ENCODE measurements at places on chromosomes 4 and X. TPM values are rescaled to one million over a fixed set of nuclear protein-coding genes. Genes with fewer than 3 reads are reported as not detected.

Gene CDX4
- not detected for total RNA-seq

GRCh38 chrX:97230948-97231347 lies 347.2 kb downstream of the RPA4 start:
- DNase-seq = no peak

- DNase-seq = no peak
These were observed 108.3 kb downstream of the JADE1 start for GRCh38 chr4:128917781-128918180.

DNA sequence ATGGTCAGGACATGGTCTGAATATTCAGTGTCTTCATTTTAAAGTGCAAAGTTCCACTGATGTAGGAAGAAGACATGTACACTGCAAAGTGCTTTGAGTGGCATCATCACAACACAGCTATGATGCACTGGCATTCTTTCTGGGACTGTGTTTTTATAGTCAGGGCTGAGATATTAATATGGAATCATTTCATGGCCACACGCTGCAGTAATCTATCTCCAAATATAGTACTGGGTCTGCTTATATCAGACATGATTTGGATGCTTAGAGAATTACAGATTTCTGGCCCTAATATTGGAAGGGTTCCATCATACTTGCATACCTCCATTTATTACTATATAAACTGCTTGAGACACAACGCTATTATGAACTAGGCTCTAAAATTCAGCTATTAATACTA lies 1170.9 kb downstream of the NLGN4X start:
- no peak for DNase-seq

DNA sequence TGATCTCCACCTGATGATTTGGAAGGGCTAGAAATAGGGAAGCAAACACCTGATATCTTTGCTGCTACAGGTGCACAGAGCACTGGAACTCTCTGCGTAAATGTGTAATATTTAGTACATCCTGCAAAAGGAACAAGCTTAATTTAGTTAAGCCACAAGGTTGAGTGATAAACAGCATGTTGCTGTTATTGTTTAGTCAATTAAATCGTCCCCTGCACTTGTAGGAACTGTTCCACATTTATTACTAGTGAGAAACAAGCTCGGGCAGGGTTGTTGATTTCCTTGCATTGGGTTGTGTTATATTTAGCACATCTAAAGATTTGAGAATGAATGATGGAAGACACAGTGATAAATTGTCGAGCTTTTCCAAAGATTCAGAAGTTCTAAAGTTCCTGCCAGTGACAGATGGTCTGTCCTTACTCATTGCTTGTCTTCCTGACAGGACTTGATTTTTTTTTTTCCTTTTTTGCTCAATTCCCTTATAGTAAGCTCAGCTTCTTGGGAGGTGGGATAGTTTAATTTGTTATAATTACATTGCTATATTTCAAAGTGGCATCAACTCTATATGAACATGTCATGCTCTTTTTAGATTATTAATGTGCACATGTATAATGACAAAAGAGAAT lies 627.0 kb upstream of the ATOH1 start:
- no peak for DNase-seq

Gene AMER1
- 7.4 TPM for total RNA-seq

- no peak for DNase-seq
These were observed 50.2 kb downstream of the MGST2 start for GRCh38 chr4:139715746-139716391.

Gene BTC
- total RNA-seq = not detected

All from OCI-LY7 (cell line).